HuH-7 (cell line): ENCODE measurements at places on chromosomes 11 and 22.
A peak's percentile ranks its signal among the peaks of the same experiment; 100 is the strongest.

DNA sequence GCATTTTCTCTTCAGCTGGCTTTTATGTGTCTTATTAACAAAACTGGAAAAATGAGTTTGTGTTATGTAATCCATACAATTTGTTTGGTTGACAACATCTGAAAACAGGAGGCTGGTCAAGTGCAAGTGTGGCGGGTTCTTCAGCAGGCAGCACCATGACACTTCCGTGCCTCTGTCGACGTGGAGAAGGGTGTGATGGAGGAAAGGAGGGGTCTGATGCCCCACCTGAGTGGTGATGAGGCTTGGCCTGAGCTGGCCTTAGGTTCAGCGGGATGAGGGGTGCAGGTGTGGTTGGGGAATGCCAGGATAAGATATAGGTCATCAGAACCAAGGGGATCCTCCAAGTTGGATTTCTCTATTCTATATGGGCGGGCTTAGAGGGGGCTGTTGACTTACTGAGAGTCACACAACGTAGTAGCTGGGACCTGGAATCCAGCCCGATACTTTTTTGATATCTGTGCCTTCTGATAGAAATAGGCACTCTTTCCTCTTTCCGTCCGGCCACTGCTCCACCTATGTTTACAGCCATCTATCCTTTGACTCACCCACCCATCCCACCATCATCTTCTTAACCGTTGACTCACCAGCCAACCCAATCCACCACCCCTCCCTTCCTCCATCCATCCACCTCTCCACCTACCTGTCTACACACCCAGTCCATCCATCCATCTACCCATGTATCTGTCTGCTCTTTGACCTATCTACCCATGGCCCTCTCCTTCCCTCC, 29.0 kb downstream of the SHANK3 start:
- no peak for DNase-seq

- DNase-seq, result no peak
These were observed 288.0 kb downstream of the NTM start for GRCh38 chr11:131658414-131658813.

- DNase-seq, result peak; percentile 23
These were observed 23.3 kb downstream of the ARL14EP start for GRCh38 chr11:30346068-30346688.

- DNase-seq, result no peak
These were observed 3.3 kb downstream of the FXYD6 start for GRCh38 chr11:117872975-117873827.
